ENCODE measurements at places on chromosomes 2 and 18.

DNA sequence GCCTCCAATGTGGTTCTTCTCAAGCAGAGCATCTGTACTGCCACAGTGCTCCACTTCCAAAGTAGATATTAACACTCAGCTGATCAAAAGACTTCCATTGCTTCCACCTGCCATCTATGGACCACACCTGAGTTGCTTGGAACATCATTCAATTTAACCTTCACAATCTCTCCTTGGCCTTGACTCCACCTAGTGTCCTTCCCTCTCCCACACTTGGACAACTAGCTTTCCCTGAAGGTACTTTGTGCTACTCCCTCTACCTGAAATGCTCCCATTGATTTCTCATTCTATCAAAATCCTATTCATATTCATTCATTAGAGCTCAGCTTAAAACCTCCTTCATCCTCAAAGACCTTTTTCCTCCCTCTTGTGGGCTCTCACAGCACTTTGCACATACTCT is 48.7 kb downstream of the SOWAHC start:
- DNase-seq, result no peak

DNA sequence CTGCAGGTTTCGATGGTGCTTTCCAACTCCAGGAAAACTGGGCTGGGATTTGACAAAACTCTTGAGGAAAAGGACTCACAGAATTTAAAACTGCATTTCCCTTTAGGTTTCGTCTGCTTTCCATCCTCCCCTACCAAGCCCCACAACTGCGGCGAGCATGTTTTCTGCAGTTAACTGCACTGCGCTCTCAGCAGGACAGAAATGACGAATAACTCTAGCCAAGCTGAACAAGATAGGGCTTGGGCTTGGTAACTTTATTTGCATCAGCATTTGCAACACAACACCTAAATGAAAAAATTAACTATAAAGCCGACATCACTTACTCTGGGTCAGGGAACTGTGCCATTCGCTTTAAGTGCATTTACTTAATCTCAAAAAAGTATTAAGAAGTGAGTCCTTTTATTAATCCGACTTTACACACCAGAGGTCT is 669 bp upstream of the PIKFYVE start:
- peak; percentile 34 for DNase-seq

DNA sequence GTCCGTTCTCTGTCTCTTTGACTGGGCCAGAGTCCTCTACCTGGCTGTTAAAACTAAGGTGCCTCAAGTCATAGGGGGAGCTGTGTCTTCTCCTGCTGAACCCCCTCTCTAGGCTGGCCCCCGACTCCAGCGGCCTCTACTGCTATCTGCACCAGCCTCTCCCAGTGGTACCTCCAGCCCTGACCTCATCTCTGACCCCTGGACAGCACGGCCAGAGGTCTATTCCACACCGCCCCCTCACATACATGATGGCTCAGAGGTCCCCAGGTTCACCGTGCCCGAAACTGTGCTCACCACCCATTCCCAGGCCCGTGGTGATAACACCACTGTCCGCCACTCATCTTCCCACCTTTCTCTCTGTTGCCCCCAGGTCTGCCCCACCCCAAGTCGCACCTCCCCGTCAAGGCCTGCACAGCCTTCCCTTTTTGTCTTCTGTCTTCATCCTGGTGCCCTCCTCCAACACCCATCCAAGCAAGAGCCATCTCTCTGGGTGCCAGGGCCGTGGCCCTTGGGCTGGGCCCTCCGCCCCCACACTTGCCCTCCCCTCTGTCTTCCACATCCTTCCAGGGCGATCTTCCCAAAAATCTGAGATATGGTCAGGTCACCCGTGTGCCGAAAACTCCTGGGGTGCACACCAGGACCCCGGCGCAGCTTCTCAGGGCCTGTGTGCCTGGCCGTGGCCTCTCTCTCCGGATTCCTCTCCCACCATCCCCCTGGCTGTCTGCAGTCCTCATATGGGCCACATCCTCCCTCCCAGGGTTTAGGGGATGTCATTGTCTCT is 134.4 kb upstream of the ID2 start:
- DNase-seq, result no peak

DNA sequence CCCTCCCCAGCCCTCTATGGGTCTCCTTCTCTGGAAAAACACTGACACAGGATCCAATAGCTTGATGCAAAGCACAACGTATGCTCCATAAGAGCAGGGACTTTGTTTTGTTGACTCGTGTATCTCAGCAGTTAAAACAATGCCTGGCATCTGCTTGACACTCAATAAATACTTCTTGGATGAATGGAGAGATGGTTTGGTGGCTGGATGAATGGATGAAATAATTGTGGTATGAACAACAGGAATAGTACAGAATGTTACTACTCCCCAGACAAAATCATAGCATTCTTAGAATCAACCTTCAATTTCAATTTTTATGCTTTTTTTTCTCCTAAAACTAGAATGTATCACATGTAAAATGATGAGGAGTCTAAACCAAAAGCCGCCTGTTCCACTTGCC is 57.4 kb downstream of the KCNE4 start:
- DNase-seq, result no peak

DNA sequence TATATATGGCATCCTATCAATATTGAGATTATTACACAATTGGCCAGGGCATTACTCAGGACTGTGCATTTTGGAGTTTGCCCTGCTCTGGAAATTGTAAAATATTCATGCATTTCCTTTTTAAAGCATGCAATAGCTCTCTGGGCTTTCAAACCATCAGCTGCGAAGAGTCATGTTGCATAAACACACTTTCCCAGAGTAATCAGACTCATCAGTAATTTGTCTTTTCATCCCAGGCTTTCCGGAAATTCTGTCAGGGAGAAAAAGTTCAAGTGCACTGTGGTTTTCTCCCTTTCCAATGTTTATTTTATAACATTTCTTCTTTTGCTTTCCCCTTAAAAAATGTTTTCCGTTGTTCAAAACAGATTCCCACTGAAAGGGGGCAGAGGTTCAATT is 38.9 kb upstream of the FHL2 start:
- no peak for DNase-seq

DNA sequence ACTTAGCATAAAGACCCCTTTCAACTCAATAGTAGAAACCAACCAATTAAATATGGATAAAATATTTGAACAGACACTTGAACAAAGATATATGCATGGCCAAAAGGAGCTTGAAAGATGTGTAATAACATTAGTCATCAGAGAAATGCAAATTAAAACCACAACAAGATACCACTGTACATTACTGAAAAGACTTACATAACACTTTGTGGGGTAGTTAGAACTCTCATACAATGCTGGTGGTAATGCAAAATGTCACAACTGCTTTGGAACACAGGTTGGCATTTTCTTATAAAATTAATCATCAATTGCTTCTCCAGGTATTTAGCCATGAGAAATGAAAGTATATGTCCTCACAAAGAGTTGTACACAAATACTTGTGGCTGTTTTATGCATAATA is 60.7 kb downstream of the TTC27 start:
- DNase-seq, result no peak

- peak; percentile 81 for DNase-seq
Observed at GRCh38 chr2:68909793-68910674, 38.8 kb upstream of the BMP10 start.

DNA sequence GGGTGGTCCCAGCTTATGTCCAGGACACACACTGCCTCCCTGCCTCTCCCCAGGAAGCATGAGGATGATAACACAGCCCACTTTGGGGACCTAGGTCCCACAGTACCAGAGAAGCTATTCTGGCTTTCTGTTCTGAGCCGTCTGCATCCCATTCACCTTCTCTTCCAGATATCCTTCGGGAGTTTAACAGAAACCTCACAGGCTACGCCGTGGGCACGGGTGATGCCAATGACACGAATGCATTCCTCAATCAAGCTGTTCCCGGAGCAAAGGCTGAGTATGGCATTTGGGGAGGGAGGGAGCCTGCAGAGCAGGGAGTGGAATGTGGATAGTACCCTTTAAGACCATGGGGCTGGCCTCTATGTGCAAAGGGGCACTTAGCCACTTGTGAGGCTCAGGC is 102.6 kb downstream of the PLB1 start:
- no peak for DNase-seq

DNA sequence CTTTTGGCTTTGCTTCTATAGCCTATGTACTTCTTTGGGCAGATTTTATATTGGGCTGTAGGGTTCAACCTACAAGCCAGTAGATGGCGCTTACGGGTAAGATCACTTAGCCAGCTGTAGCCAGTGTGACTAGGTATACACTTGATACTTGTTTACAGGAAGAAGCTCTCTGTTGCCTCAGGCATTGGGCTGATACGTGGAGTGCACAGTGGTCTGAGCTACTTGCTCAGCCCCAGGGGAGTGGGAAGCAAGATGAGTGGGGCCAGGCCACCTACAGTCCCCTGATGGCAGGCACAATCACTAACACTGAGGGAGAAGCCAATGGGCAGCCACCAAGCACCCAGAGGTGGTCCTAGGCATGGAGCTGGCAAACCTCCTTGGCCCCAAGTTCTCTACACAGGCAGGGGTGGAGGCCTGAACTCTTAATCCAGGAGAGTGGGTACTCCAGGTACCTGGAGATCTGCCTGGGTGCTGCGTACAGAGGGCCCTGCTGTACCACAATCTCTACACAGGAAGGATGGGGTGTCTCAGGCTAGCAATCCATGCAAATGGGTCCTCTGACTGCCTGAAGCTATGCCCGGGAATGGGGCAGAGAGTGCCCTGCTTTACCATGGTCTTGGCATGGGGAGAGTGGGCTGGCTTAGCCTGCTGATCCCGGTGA is 122.2 kb downstream of the NCOA1 start:
- no peak for DNase-seq

GRCh38 chr18:63591725-63592124 is 4.6 kb downstream of the SERPINB13 start:
- DNase-seq, result no peak

- DNase-seq, result no peak
Observed at GRCh38 chr2:119184512-119184911, 26.0 kb upstream of the C1QL2 start.

DNA sequence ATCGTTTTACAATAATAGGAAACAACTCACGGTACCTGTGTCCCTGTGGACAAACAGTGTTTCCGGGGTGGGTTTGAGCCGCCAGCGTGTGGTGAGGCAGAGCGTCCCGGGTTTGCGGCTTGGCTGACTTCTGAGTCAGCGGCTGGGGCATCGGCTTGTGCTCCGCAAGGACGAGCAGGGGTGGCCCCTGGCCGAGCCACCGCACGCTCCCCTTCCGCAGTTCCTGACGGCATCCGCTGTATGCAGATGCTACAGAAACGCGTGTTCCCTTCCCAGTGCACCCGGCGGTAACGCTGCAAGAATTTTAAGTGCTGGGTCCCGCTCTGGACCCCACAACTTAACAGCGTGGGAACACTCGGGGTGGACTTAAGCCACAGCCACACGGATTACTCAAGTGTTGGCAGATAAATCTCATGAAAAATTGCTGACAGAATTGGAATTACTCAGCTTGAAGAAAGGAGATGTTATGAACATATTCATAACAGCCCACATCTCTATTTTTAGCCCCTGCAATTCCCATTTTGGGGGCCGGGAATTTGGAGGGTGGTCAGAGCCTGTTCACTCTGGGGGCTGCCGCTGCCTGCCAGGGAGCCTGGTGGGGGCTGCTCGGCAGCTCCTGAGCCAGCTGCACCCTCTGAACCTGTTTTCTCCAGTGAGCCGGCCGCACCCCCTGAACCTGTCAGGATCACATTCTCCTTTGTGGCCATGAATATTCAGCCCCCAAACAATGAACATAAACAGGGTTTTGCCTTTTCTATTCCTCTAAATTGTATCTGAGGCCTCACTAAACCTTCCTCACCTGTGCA is 12.6 kb upstream of the KCNG2 start:
- no peak for DNase-seq

- DNase-seq, result no peak
Observed at GRCh38 chr2:39898934-39899333, 119.9 kb upstream of the THUMPD2 start.

- no peak for DNase-seq
Observed at GRCh38 chr18:36469461-36469860, 171.9 kb downstream of the FHOD3 start.

DNA sequence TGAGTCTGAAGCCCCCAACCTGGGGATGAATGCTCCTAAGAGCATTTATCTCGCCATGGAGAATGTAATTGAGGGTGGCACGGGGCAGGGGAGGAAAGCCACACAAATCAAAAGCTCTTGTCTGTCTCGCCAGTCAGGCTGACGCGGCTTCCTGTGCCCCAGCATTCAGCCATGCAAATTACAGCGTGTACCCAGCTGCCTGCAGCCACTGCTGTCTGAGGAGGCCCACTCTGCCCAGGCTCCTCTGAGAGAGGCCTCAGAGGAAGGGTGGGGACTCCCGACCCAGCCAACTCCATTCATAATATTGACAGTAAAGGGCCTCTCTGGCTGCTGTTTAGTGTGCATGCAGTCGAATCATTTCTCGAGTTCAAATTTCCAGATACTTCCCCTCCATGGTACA is 22.0 kb downstream of the SMAD7 start:
- peak; percentile 71 for DNase-seq

DNA sequence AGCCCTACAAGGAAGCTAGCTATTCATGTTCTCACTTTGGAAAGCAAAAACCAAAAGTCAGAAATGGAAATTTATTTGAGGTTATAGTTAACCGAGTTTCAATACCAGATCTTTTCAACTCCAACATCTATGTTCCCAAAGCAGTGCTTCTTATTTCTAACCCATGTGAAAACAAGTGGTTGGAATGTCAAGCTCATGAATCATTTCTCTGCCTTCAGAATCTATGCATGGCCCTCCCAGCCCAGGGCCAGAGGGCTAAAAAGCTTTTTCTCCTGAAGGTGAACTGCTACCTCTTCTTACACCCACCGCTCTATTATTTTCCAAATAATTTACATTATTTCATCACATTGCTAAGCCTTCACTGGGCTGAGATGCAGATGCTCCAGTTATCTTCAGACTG is 158.4 kb downstream of the SP3 start:
- no peak for DNase-seq

DNA sequence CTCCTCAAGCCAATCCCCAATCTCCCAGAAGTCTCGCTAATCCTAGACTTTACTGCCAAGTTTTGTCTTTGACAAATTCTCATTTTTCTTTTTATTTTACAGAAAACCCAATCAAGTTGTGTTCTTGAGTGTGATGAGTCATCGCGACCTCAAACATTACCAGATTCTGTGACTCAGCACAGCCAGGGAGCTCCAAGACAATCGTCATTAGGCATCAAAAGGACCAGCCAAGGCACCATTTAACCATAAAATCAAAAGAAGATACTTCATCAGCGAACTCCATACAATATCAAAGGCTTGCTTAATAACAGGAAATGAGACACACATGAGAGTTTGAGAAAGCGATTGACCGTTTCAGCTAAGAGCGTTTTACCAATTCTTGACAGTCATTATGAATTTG is 146.2 kb upstream of the AGAP1 start:
- DNase-seq, result no peak

GRCh38 chr2:44713170-44713569 is 228.3 kb upstream of the SIX3 start:
- DNase-seq, result no peak

DNA sequence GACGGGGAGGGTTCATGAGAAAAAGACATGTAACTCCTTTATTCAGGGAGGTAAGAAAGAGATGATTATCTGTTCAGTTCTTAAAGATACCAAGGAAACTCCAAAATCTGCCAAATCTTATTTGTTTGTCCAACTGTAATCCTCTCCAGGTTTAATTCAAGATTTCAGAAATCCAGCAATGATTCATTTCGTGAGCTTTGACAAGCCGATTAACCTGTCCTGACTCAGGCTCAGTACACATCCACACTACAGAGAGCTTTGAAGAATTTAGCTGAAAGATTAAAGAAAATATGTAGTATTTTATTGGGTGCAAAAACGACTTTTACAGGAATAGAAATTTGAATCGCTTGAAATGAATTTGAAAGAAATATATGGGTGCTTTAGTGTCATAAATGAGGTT is 1.1 kb downstream of the SPAG16 start:
- DNase-seq, result no peak

GRCh38 chr2:174590928-174591648 is 6.5 kb downstream of the WIPF1 start:
- DNase-seq, result no peak

GRCh38 chr2:219495531-219496122 is 3.1 kb upstream of the GMPPA start:
- DNase-seq, result peak; percentile 64
